ENCODE measurements at places on chromosomes 5 and 9. TPM values are rescaled to one million over a fixed set of nuclear protein-coding genes. Genes with fewer than 3 reads are reported as not detected.

DNA sequence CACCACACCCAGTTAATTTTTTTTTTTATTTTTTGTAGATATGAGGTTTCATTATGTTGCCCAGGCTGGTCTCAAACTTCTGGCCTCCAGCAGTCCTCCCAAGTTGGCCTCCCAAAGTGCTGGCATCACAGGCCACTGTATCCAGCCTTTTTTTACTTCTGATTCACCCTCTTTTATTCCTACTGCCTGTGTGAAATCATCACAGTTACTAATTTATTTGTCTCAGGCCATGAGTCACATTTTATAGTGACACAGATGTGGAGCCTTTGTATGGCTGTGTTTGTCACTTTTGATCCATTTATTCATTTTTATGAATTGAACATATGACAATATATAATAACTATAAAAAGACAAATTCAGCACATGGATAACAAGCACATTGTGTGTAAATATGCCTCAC lies 67.1 kb upstream of the SNX2 start:
- peak; percentile 45 for DNase-seq

CNTFR gene
- not detected for total RNA-seq

GRCh38 chr5:155908543-155908942 lies 418.4 kb upstream of the SGCD start:
- no peak for DNase-seq

DNA sequence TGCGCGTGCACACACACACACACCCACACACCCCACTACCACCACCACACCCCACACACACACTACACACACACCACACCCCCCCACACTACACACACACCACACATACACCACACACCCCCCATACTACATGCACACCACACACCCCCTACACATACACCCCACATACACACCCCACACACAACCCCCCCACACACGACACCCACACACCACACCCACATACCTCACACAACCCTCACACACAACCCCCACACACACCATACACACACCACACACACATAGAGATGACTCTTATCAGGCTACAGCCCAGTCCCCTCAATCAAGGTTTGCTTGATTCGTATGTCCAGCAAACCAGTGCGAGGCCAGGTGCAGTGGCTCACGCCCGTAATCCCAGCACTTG lies 25.7 kb downstream of the SLC46A2 start:
- no peak for DNase-seq

DNA sequence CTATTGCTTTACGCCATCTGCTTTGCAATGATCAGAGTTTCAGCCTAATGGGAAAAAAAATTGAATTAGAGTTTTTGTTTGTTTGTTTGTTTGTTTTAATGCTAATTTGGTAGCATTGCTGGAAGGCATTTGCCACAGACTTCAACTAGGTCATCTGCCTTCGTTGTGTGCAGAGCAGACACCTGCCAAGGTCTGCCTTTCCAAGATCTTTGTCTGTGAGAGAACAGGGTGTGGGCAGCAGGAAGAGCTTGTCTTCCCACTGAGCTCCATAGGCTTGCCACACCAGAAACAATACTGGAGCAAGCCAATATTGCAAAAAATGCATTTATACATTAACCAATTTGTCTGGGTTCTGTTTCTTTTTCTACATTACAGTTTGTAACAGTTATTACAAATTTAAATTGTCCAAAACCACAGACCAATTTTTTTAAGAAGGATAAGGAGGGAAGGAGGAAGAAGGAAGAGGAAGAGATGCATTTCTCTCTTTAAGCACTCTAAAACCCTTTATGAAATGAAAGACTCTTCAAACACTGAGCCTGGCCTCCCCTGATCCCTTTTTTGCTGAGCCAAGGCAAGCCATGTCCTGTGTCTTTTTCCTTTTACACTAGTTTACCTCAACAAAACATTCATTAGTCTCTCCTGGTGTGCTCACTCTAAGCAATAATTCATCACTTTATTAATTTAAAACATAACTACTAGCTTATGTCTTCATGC lies 210.5 kb downstream of the SNX18 start:
- no peak for DNase-seq

GRCh38 chr9:87337335-87338087 lies 160.2 kb upstream of the DAPK1 start:
- no peak for DNase-seq

MYOT gene
- total RNA-seq = not detected

GRCh38 chr5:177994561-177995190 lies 1.4 kb downstream of the PROP1 start:
- no peak for DNase-seq

GRCh38 chr5:120806202-120806601 lies 342.1 kb downstream of the PRR16 start:
- DNase-seq = no peak

GRCh38 chr9:1709347-1709746 lies 305.8 kb upstream of the SMARCA2 start:
- no peak for DNase-seq

MYORG gene
- 3.1 TPM for total RNA-seq

PRR7 gene
- total RNA-seq = 34.3 TPM

PLEKHG4B gene
- total RNA-seq = 0.61 TPM

- no peak for DNase-seq
Observed at GRCh38 chr9:120636194-120636957, 56.4 kb upstream of the CDK5RAP2 start.

DNA sequence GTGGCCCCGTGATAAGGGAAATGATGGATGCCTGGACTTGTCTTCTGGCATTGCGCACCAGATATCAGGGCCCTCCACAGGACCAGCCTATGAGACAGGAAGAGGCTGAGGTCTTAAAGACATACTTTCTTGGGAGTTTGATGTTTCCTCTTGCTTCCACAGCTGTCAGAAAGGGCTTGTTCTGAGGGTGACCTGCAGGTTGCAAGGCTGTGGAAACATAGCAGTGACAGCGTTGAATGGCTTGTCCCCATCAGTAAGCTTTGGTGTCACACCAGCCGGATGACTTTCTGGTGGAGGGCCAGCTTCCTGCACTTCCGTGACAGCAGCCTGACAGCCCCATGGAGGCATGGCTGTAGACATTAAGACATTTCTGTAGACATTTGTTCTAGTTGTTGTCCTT lies 143.2 kb downstream of the C9orf152 start:
- no peak for DNase-seq

DNA sequence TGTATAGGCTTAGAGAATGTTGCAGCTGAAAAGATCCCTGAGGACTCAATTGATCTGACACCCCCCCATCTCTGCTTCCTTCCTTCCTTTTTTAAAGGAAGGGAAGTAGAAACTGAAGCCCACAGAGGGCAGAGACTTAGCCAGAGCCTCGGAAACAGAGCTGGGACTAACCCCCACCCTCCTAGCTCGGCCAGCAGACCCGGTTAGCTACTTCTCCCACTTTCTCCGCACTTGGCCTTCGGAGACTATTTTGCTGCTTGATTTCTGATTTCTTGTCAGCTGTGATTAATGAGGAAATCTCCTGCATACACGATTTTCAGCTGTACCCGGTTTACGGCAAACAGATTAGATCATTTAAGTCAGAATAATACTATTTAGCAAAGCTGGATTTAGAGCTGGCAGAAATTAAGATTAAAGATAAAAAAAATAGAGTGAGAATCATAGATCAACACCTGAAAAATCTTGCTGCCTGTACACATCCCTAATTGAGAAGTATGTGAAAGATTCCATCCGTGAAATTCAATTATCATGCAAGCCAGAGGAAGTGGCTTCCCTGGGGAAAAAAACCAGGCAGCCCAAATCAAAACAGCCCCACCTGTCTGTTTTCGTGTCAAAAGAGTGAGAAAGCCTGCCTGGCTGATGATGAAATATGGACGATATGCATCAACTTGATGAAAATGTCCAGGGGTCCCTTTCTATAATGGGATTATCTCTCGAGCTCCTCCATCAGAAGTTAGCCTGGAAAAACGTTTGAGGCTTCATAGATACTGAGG lies 159.5 kb upstream of the SHB start:
- DNase-seq = no peak

GRCh38 chr5:33975852-33976251 lies 8.6 kb downstream of the SLC45A2 start:
- no peak for DNase-seq

GRCh38 chr5:51273021-51273420 lies 110.2 kb upstream of the ISL1 start:
- DNase-seq = no peak

SLC6A19 gene
- total RNA-seq = not detected

DNA sequence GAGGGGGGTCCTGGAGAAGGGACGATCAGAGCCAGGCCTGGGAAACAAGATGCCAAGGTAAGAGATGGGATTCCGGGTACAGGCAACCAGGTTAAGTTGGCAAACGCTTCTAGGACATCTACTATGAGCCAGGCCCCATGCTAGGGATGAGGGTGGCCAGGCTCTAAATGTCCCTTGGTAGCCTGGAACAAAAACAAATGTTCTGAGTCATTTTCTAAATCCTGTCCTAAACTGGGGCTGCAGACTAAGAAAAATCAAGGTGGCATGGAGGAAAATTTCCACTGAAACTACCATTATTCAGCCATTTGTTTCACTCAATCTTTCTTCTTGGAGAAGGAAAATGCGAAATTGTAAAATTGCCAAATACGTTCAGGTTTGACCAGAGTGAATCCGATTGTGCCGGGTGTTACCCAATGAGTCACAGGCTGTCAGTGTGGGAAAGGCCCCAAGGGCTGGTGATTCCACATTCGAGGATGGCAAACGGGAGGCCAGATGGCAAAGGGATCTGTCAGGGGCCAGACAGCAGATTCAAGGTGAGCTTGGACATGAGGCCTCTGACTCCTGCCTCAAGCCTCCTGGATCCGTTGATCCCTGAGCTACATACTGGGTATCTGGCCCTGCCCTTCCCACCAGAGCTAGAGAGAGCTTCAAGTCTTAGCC lies 57.6 kb downstream of the PAX5 start:
- peak; percentile 53 for DNase-seq

DNA sequence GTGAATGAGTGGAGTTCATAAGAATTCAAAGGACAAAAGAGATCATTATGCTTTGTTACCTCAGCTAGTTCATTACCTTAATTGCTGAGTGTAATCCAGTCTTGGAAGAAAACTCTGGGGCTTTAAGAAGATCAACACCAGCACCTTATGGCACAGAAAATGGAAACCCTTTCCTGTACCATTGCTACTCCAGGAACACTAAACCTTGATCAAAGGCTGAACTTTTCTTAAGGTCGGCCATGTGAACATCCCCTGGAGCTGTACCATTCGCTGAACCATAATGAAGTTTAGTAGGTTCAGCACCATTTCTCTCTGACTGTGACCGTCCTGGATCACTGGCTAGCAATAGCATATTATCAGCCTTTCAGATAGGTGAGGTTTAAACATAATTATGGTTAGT lies 97.4 kb downstream of the PBX3 start:
- DNase-seq = no peak
